Heart left ventricle (tissue), 16 donors: ENCODE measurements at places on chromosomes 6 and 20. TPM values are rescaled to one million over a fixed set of nuclear protein-coding genes. Genes with fewer than 3 reads are reported as not detected.

GRCh38 chr6:113625850-113626249 lies 231.3 kb upstream of the MARCKS start:
- H3K36me3 ChIP-seq, result no peaks in the 10 kb centered on the region
- H3K4me3 ChIP-seq, result no peak overlapping the region
- no peak overlapping the region for H3K27ac ChIP-seq
- DNase-seq, result no peak
- H3K27me3 ChIP-seq, result no peaks in the 10 kb centered on the region

DNA sequence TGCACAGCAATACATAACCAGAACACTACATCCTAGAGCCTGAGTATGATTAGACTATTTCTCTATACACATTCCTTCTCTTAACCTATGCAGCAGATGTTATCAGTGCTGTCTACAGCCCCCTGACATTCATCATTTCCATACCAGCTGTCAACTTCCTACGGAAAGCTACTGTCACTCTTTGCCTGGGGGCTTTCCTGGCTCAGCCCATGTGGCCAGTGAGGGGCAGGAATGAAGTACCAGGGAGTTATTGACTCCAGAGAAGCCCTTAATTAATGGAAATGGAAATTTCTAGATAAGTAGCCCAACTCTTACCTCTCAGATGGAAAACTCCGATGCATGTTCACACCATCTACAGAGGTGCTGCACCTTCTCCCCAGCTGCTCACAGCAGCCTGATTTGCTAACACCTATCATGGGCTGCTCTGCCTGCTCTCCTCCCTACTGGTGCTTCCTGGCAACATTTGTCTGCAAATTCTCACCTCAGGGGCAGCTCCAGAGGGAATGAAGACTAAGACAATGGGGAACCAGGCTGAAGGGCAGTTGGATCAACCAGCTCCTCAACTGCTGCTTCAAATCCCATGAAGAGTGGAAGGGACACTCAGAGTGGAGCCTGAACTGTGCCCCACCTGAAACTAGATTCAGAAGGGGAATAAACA lies 59.6 kb downstream of the LINC00237 start:
- no peaks in the 10 kb centered on the region for H3K4me1 ChIP-seq
- no peaks in the 10 kb centered on the region for H3K36me3 ChIP-seq
- no peak overlapping the region for H3K4me3 ChIP-seq
- H3K27me3 ChIP-seq, result peaks cover 11% of the 10 kb centered on the region

CENPW gene
- 0.60 TPM for total RNA-seq

DNA sequence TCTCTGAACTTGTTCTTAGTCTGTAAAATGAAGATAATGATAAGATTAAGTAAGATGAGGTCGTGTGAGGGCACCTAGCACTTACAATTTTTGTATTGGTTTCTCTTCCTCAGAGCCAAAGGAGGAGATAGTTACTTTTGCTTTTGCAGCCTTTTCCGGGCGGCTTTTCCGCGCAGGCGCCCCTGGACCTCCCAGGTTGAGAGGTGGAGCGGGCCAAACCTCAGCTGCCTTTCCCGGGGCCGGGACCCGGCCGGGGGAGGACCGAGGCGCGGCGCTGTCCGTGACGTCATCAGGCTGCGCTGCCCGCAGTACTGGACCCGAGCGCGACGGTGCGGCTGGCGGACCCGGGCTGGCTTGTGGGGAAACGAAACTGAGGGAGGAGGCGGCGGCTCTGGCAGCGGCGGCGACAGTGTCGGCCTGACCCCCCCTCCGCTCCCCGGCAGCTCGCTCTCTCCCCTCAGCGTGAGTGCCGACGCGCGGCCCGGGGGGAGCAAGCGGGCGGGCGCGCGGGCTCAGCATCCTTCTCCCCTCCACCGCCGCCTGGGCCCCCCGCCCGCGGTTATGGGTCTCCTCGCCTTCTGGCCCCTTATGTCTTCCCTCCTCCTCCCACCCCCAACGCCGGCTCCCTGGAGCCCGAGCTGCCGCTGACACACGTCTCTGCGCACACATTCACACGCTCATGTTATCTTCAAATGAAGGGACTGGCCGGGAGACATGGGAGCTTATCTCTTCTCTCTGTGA lies at the start of gene CMTR1:
CMTR1 (plus strand) TSS at position 306 of the 741 bp plus-strand sequence. CDS start 2,409 bp downstream, outside the sequence.
- peaks cover 10% of the 10 kb centered on the region for H3K4me1 ChIP-seq
- peak within 1 kb of the TSS; percentile 98 for H3K4me3 ChIP-seq
- H3K27ac ChIP-seq, result peak within 1 kb of the TSS; percentile 88
- H3K27me3 ChIP-seq, result no peaks in the 10 kb centered on the region

DNA sequence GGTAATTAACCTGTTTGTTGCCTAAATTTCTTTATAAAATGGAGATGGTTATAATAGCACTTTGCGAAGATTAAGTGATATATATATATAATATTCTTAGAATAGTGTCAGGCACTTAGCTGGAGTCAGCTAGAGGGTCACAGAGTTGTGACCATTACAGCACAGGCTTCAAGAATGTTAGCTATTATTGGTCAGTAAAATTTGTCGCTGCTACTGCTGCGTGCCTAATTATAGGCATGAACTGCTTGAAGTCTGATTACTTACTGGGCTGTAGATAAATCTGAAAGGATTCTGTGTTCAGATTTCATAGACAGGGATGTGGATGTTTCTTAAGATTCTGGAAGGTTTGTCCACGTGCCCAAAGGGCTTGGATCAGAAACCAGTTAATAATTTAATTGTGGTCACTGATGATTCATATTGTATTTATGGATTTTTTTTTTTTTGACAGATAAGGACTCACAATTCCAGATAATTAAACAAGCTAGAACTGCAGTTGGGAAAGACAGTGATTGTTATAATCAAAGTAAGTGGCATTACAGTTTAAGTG lies 4.7 kb downstream of the SNRNP48 start:
- H3K36me3 ChIP-seq, result peaks cover 22% of the 10 kb centered on the region
- DNase-seq, result no peak
- peaks cover 23% of the 10 kb centered on the region for H3K4me1 ChIP-seq
- no peaks in the 10 kb centered on the region for H3K27me3 ChIP-seq
- H3K4me3 ChIP-seq, result no peak overlapping the region

- peak overlapping the region; percentile 93 for H3K27ac ChIP-seq
- no peaks in the 10 kb centered on the region for H3K36me3 ChIP-seq
- H3K4me1 ChIP-seq, result no peaks in the 10 kb centered on the region
- no peak for DNase-seq
- H3K4me3 ChIP-seq, result peak overlapping the region; percentile 76
Observed at GRCh38 chr20:18506744-18507143, 996 bp upstream of the SEC23B start.
